ENCODE measurements at places on chromosomes 7 and 10.

DNA sequence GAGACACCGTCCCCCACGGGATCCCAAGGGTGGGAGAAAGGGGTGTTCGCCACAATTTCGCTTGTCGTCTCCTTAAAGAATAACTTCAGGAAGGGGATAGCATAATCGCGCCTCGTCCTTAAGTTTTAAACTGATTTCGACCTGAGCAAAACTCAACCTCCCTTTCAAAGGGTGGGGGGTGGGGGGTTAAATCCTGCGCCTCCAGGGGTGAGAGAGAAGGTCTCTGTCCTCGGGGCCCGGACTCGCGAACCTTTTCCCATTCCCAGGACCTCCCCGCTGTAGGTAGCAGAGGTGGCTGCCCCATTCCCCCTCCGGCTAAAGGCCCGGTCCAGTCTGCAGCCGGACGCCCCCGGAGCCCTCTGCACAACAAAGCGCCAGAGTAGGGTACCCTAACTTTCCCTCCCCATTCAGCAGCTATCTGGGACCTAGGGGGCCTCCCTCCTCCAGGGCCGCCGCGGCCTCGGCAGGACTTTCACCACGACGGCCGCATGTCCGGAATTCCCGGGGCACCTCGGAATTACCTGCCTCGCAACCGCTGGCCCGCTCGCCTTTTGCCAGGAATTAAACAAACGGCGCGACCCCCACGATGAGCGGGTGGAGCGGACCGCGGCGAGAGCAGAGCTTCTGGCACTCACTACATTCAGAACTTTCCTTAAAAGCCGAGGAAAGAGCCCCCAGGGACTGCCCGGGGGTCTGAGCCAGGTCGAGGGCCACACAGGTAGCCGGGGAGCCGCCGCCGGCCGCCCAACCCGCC is 1.7 kb downstream of the CDK6 start:
- no peak for ATAC-seq

- no peak for ATAC-seq
Measured at GRCh38 chr7:116829041-116829440, 33.3 kb upstream of the CAPZA2 start.

- no peak for ATAC-seq
Measured at GRCh38 chr10:119801176-119801575, 71.5 kb downstream of the MCMBP start.

GRCh38 chr10:125343118-125343925 is 183.0 kb upstream of the CTBP2 start:
- ATAC-seq = no peak

DNA sequence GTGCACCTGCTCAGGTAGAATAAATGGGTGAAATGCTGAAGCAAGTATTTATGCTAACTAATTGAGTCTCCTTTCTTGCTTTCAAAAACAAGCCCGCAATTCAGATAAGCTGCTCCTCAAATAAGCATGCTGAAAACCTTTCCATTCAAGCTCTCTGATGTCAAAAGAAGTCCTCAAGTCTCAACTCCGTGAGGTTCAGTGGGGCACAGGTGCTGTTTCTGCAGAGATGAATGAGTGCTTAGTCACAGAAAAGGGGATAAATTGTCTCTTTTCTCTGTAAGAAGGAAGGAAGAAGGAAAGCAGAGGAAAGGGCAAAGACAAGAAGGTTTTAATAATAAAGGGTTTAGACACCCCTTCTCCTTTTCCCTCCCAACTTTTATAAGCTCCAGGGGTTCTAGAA is 229.8 kb upstream of the NPY start:
- no peak for ATAC-seq

GRCh38 chr10:87694011-87694794 is 34.5 kb downstream of the PAPSS2 start:
- no peak for ATAC-seq

DNA sequence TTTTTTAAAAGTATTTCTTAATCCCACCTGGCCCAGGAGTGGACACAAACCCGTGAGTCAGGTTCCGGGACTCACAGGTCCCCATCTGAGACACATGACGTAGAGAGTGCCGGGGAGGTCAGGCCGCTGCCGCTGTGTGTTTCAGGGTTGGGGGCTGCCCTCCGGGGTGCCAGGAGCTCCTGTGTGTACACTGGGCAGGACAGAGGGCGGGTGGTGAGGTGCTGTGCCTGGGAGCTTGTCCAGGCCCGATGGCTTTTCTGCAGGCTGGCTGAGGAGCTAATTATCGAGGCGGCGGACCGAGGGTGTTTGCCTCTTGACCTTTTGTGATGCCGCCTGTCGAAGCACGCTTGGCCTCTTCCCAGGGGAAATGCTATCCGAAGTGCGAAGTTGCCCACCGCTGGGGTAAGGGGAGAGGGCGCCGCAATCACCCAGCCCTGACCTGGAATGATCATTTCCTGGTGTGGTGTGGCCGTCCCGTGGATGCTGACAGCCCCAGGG is 42.1 kb downstream of the FOXL3 start:
- ATAC-seq = no peak

DNA sequence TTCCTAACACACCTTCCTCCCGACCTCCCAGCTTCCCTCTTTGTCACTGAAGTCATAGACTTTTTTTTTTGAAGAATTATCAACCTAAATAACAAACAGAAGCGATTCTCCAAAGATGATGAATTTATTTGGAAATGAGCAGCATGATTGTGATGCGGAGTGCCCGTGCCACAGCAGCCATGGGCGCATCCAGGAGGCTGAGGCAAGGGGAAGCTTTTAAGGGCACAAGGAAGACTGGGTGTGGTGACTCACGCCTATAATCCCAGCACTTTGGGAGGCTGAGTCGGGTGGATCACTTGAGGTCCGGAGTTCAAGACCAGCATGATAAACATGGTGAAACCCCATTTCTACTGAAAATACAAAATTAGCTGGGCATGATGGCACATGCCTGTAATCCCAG is 16.2 kb upstream of the GIMAP8 start:
- ATAC-seq = no peak

- no peak for ATAC-seq
Measured at GRCh38 chr7:8228766-8229674, 32.9 kb downstream of the ICA1 start.

DNA sequence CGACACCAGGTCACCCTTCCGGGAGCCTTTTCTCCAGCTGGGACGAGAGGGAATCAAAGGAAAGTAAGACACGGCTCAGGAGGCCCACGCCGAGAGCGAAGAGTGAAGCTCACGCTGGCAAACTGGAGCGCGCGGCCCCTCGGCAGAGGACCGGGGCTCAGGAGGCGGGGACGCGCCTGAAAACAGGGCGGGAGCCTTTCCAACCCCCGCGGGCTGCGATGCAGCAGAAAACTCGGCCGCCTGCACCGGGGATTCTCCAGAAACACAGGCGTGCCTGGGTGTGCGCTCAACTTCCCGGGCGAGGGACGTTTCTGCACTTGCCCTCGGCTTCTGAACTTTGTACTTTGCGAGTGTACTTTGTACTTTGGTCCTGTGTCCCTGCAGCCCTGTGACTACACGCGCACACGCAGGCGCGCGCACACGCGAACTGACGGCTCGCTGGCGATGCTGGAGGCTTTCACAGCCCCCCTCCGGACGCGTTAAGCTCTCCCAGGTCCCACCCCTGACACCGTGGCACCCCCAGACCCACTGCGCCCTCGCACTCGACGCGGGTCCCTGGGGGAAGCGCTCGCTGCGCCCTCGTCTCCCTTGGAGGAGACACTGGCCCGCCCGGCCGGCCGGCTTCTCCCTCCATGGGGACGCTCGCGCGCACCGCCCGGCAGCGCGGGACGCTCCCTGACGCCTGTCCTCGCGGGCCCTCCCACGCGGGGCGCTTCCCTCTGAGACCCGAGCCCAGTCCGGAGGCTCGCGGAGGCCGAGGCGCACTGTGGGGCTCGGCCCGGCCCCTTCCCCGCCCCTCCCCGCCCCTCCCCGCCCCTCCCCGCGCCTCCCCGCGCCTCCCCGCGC is 588 bp upstream of the PAOX start:
- peak; percentile 52 for ATAC-seq

DNA sequence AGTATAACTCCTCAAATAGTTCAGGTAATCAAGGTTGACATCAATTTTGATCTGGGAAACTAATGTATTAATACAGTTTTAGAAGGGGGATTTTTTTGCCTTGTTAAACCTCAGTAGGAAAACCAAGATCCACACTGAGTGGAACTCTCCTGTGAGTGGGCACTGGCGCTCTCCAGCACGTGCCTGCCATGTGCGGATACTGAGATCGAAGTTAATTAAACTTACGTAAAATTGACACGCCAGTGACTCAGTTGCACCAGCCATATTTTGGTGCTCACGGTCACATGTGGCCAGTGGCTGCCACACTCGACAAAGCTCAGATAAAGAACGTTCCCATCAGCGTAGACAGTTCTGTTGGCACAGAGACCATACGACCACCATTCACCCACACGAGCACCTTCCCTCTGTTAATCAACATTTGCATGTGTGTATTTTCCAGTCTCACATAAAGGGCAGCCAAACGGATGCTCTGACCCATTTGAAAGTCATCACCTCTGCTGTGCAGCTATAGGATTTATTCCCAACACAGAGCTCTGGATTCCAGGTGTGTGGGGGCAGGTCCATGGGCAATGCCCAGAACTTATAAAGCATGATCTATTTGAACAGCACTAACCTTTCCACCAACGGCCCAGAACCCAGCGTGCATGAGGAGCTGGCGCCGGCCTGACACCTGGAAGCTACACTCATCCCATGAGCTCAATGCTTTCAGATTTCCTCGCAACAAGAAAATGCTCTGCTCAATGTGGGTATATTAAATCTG is 77.7 kb downstream of the VIPR2 start:
- no peak for ATAC-seq

- no peak for ATAC-seq
Measured at GRCh38 chr10:30430544-30431298, 3.3 kb upstream of the MAP3K8 start.

GRCh38 chr10:26779176-26779860 is 81.4 kb downstream of the ABI1 start:
- ATAC-seq = no peak

Measured in activated CD4-positive, CD25-positive, alpha-beta regulatory T cell treated with anti-CD3 and anti-CD28 coated beads, Interleukin-2, amount 50 U/mL, for 24 hours (primary cell).